Spleen (tissue), 13 donors: ENCODE measurements at places on chromosomes 13 and 19. TPM values are rescaled to one million over a fixed set of nuclear protein-coding genes. Genes with fewer than 3 reads are reported as not detected.
A peak's percentile ranks its signal among the peaks of the same experiment; 100 is the strongest.

GRCh38 chr13:107209824-107210722, 642.1 kb upstream of the ARGLU1 start:
- H3K4me1 ChIP-seq, result no peaks in the 10 kb centered on the region
- no peak for DNase-seq
- H3K36me3 ChIP-seq, result no peaks in the 10 kb centered on the region
- H3K4me3 ChIP-seq, result no peak overlapping the region

DNA sequence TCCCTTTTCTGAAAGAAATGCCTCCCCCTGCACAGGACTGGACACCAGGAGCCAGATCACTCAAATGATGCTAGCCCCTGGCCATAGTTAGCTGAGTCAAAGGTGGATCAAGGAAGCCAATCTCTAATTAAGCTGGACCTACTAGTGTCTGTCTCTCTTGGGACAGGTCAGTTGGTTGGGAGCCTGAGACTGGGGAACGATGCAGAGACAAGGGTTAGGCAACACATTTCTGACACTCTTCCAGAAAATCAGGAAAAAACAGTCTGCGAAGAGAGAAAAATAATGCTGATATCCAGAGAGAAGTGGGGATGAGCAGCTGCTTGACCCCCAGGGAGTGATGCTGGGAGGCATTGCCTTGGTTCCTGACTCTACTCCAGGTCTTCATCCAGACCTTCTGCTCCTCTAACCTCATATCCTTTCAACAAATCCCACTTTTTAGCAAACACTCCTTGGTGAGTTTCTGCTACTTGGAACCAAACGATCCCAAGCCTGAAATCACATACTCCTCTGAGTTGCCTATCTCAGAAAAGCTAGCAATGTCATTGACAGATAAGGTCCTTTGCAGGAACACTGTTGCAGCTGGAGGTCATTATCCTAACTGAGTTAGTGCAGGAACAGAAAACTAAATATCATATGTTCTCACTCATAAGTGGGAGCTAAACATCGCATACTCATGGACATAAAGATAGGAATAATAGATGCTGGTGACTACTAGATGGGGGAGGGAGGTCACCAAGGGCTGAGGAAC, 369.7 kb downstream of the COG6 start:
- H3K36me3 ChIP-seq, result no peaks in the 10 kb centered on the region
- no peak overlapping the region for H3K27ac ChIP-seq
- DNase-seq, result no peak
- no peaks in the 10 kb centered on the region for H3K27me3 ChIP-seq
- H3K4me3 ChIP-seq, result no peak overlapping the region

DNA sequence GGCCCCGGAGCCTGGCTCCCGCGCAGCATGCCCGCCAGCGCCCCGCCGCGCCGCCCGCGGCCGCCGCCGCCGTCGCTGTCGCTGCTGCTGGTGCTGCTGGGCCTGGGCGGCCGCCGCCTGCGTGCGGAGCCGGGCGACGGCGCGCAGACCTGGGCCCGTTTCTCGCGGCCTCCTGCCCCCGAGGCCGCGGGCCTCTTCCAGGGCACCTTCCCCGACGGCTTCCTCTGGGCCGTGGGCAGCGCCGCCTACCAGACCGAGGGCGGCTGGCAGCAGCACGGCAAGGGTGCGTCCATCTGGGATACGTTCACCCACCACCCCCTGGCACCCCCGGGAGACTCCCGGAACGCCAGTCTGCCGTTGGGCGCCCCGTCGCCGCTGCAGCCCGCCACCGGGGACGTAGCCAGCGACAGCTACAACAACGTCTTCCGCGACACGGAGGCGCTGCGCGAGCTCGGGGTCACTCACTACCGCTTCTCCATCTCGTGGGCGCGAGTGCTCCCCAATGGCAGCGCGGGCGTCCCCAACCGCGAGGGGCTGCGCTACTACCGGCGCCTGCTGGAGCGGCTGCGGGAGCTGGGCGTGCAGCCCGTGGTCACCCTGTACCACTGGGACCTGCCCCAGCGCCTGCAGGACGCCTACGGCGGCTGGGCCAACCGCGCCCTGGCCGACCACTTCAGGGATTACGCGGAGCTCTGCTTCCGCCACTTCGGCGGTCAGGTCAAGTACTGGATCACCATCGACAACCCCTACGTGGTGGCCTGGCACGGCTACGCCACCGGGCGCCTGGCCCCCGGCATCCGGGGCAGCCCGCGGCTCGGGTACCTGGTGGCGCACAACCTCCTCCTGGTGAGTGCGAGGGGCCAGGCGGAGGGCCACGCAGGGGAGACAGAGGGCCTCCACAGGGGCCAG, at the start of gene KL:
Gene KL (plus strand): TSS at position 10 of the 909 bp plus-strand sequence. CDS start 18 bp downstream, at position 28.
- peak within 1 kb of the TSS; percentile 85 for H3K27ac ChIP-seq
- H3K4me3 ChIP-seq, result peak within 1 kb of the TSS; percentile 53
- peaks cover 35% of the 10 kb centered on the region for H3K4me1 ChIP-seq
- H3K36me3 ChIP-seq, result no peaks in the 10 kb centered on the region

DNA sequence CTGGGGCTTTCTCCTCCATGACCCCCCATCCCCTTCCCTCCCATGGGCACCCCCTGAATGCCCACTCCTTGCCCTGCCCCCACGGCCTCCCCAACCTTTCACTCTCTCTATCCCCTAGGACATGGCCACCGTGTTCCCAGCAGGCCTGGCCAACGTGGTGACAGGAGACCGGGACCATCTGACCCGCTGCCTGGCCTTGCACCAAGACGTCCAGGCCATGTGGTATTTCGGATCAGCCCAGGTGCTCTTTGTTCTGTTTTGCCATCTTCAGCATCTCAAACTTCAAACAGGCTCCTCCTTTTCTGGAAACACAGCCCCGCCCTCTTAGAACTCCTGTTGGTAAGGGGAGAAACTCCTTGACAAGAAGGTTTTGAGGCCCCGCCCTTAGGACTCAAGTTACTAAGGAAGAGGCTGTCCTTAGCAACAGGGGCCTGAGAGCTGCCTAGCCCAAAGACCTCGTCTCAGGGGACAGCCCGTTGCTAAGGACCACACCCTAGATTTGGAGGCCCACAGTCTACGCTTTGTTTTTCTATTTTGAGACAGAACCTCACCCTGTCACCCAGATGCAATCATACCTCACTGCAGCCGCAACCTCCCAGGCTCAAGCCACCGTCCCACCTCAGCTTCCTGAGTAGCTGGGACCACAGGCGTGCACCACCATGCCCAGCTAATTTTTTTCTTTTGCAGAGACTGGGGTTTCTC, 5.1 kb upstream of the FLT3LG start:
- peak overlapping the region; percentile 81 for H3K27ac ChIP-seq
- peaks cover 69% of the 10 kb centered on the region for H3K36me3 ChIP-seq
- H3K4me1 ChIP-seq, result peaks cover 46% of the 10 kb centered on the region
- no peaks in the 10 kb centered on the region for H3K27me3 ChIP-seq
- DNase-seq, result peak; percentile 92

ZNF701 gene
- total RNA-seq, result 24.2 TPM

GRCh38 chr13:79502859-79503468, 22.0 kb downstream of the NDFIP2 start:
- H3K4me3 ChIP-seq, result no peak overlapping the region
- no peak overlapping the region for H3K27ac ChIP-seq
- H3K36me3 ChIP-seq, result no peaks in the 10 kb centered on the region
- no peaks in the 10 kb centered on the region for H3K27me3 ChIP-seq
- H3K4me1 ChIP-seq, result no peaks in the 10 kb centered on the region
